ENCODE measurements at places on chromosomes 12 and 14.

DNA sequence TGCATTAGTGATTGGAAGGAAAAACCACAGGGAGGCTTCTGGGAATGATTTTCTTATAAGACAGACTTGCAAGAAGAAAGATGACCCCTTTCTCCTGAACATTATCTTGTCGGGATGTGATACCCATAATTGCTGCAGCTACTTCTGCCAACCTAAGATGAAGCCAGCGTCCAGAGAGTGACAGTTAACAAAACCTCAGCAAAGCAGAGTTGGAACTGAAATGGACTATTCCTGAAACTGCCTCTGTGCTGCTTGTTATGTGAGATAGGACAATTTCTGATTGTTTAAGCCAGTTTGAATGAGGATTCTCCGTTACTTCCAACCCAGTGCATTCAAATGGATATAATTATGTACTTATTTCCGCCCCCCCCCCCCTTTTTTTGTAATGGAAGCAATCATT is 204.5 kb downstream of the ERC1 start:
- DNase-seq = no peak

GRCh38 chr12:93047118-93047517 is 118.0 kb upstream of the EEA1 start:
- DNase-seq = no peak

DNA sequence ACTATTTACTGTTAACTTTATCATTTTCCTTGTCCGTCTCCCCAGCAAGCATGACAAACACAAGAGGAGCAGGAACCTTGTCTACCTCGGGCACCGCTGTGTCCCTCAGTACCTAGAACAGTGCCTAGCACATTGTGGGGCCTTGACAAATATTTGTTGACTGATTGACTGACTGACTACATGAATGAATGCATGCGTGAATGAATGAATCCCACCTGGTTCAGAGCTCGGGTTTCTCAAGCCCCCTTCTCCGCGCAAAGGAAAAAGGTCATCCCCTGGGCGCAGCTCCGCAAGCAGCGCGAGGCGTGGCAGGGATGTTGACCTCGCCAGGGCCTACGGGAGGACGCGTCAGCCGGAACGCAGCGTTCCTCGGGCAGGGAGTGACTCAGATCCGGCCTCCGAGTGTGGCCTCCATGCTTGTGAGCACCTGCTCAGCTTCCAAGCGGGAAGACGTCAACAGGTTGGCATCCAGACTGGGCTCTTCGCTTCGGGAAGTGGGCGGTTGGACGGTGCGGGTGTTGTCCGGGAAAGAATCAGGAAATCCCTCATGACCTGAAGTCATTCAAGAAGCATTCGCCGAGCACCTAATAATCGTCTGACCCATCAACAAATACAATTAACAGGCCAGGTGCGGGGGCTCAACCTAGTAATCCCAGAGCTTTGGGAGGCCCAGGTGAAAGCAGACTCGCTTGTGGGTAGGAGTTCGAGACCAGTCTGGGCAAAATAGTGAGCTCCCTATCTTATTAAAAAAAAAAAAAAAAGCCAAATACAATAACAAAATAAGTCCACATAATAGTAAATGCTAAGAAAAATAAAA is 13.9 kb upstream of the UBC start:
- no peak for DNase-seq

- no peak for DNase-seq
These were observed 39.1 kb downstream of the NT5DC3 start for GRCh38 chr12:103801709-103802585.

Data from activated naive CD8-positive, alpha-beta T cell treated with anti-CD3 and anti-CD28 coated beads, Interleukin-2, amount 50 U/mL, for 16 hours (primary cell).